ENCODE measurements at places on chromosomes 12 and 14.

- DNase-seq = no peak
Measured at GRCh38 chr12:57175428-57176138, 28.2 kb upstream of the LRP1-AS start.

DNA sequence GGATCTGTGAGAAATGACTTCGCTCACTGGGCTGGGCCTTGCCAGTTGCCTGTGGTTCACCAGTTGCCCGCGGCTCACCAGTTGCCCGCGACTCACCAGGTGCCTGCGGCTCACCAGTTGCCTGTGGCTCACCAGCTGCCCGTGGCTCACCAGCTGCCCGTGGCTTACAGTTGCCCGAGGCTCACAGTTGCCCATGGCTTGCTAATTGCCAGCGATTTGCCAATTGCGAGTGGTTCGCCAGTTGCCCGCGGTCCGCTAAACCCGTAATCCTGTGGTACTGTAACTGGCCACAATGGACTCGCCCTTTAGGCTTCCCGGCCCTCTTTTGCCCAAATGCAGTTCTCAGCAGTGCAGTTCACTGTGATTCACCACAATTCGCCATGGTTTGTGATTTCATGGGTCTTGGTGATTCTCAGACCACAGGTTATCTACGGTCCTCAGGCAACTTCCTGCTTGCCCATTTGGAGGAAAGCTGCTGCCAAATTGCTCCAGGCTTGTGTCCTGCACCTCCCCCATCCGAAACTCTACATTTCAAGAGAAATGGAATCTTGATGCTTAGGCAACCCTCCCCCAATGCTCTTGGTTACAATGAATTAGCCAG lies 15.0 kb upstream of the MEG3 start:
- DNase-seq = no peak

DNA sequence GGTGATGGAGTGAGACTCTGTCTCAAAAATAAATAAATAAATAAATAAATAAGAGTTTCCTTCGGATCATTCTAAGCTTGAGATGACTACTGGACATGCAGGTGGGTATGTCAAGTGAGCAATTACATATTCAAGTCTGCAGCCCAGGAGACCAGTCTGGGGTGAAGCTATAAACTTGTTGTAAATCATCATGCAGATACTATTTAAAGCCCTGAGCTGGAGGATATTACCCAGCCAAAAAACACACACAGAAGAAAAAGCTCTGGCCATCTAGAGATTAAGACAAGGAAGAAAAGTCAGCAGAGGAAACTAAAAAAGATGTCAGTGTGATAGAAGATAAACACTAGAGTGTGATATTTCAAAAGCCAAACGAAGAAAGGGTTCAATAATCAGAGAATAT lies 47.0 kb upstream of the PDZRN4 start:
- no peak for DNase-seq

- peak; percentile 60 for DNase-seq
Measured at GRCh38 chr12:121811434-121812319, 7.9 kb downstream of the SETD1B start.

DNA sequence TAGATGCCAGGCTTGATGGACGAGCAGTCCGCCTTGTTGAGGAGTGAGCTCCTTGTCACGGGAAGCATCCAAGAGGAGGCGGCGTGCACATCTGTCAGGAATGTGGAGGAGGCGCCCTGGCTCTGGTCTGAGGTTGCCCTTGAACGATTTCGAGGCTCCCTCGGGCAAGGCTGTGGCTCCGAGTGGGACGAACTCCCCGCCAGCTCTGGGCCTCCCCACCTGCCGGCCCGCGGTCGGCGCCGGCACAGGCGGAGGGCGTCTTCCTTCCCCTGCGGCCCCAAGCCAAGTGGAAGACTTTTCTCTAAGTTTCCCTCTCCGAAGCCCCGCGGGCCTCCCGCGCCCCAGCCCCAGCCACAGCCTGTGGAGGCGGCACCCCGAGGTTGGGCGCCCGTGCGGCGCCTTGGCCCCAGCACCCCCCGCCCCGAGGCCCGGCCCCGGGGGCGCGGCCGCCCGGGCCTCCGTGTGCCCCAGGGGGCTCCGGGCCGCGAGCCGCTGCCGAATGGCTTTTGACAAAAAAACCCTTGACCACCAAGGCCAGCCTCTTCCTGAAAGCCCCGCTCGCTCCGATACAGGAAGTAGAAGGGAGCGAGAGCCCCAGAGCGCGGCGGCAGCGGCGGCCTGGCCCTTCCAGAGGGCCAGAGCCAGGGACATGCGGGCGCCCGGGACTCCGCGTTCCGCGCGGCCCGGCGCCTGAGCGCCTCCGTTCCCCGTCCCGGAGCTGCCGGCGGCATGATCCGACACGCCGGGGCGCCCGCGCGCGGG lies at the start of gene RIN3:
TSS of gene RIN3 (plus strand) at position 578 of the 762 bp plus-strand sequence. CDS start at position 730, 152 bp downstream.
- no peak for DNase-seq

DNA sequence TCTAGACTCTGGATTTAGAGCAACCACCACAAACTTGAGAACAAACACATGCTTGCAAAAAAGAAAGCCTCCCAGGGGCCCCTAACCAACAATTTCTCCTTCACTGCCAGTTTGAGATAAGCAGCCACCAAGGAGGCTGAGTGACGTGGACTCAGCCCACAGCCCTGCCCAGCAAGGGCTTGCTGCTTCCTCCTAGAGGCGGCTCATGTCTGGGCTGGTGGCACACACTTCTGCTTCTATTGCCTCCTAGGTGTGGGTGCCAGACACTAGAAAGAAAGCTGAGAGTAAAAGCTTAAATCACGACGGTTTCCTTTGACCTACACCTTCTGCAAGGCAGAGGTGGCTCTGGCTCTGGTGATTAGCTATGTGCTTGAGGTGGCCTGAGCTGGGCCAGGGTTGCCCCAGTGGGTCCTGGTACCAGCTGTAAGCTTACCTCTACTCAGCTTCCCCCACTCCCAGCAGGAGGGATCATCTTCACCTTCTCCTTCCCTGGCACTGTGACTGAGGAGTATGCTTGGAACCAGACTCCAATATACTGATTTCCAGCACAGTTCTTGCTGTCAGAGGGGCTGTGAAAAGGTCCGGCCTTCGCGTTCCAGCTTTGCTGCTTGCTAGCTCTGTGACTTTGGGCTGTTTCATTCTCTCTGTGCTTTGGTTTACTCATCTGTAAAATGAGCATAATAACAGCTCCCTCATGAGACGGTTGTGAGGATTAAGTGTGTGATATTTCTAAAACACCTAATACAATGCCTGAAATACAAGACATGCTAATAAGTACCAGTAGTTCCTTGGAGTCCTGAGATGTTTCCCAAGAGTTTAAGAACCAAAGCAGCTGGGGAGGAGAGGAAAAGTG lies 89.7 kb upstream of the PARP11 start:
- DNase-seq = no peak

DNA sequence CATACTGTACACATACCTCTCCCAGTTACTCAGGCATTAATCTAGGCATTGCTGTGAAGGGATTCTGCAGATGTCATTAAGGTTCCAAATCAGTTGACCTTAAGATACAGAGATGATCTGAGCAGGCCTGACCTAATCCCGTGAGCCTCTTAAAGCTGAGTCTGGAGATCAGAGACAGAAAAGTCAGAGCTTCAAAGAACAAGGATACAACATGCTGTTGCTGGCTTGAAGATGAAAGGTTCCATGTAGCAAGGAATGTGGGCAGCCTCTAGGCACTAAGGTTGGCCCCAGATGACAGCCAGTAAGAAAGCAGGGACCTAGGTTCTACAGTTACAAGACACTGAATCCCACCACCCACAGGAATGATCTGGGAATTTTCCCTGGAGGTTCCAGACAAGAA lies 81.1 kb downstream of the MAP1LC3B2 start:
- DNase-seq = no peak

- DNase-seq = no peak
Measured at GRCh38 chr12:65199604-65200003, 30.2 kb downstream of the LEMD3 start.

DNA sequence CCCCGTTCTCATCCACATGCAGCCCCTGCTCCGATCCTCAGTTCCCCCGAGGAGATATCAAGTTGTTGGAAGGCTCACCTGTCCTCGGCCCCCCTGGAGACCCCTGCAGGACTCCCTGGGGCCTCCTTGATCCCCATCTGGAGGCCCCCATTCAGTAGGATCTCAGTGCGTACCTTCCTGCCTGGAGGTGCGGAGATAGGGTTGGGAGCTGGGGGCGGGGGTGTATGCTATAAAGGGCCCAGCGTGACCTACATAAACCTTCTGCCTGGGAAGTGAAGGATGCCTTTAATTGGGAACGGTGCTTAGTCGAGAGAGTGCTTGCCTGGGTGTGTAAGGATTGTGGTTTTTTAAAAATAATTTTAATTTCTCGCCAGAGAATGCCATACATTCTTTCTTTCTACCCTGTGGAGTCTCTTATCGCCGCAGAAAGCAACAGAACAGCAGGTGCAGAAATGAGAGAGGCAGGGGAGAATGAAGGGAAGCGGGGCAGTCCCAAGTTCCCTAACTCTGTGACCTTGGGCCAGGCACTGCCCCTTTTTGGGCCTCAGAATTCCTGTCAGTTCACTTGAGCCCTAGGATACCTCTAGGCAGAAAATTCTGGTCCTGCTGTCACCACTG lies 153.7 kb downstream of the TSPAN9 start:
- DNase-seq = no peak

DNA sequence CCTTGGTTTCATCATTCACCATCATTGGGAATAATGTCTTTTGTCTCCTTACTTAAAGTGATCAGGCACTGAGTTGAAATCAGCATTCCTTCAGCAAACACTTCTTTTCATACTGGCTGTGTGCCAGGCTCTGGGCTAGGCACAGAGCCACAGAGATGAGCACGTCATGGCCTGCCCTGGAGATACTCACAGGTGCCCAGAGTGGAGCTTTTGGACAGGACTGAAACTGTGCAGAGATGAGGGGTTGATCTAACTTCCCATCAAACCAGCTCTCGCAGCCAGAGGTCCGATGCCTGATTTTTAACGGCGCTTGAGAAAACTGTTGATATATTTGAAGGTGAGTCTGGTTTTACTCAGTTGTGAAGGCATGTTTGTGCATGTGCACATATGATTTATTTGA lies 43.1 kb downstream of the CACNA1C start:
- DNase-seq = no peak

- no peak for DNase-seq
Measured at GRCh38 chr14:77529963-77530362, 31.3 kb upstream of the ISM2 start.

Data from NCI-H2227 treated with DMSO at 0.1 percent for 48 hours (cell line).